Right kidney (tissue), 9 donors: ENCODE measurements at places on chromosomes 6 and 20.

- no peak for DNase-seq
Observed at GRCh38 chr20:38566036-38566598, 14.9 kb upstream of the ADIG start.

DNA sequence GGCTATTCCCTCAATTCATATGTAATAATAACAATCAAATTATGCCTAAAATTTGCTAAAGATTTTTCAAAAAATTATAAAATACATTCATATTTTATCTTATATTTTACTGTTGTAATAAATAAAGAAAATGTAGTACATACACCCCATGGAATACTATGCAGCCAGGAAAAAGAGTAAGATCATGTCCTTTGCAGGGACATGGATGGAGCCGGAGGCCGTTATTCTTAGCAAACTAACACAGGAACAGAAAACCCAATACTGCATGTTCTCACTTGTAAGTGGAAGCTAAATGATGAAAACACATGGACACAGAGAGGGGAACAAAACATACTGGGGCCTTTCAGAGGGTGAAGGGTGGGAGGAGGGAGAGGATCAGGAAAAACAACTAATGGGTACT lies 584.2 kb upstream of the MMS22L start:
- no peak for DNase-seq

- no peak for DNase-seq
Observed at GRCh38 chr6:137233911-137234863, 15.0 kb upstream of the IFNGR1 start.

- DNase-seq, result no peak
Observed at GRCh38 chr6:105301756-105302616, 100.9 kb downstream of the PREP start.

DNA sequence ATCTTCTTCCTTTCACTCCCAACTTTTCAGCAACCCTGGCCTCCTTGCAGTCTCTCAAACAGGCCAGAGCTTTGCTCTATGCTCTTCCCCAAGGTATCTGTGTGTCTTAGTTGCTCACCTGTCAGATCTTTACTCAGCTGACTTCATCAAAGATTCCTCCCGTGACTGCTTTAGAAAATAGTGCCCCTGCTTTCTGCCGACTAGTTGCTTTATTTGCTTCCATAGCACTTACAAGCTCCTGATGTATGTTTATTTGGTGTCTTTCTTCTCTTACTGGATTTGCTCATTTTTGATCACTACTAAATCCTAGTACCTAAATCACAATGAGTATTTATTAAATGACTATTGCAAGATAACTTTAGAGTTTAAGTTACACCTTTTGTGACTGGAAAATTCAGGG lies 5.9 kb downstream of the NDUFAF5 start:
- DNase-seq, result no peak

- no peak for DNase-seq
Observed at GRCh38 chr20:33684533-33685327, 1.5 kb downstream of the E2F1 start.

GRCh38 chr20:46883892-46884291 lies 10.8 kb upstream of the EYA2 start:
- DNase-seq, result no peak

DNA sequence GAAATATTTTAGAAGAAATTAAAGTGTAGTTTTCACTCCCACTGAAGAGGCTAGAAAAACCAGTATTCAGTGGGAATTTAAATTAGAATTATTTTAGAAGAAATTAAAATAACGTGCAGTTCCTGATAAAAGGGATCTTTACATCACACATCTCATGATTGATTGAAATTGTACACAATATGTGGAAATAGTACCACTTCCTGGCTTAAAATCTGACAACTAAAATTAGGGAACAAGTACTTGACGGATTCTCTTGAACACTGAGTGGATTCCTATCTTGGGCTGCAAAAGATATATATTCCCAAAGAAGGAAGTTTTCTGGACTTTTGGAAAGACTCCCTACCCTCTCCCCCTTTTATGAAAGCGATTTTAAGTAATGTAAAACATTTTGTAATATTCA lies 14.6 kb upstream of the MTCL3 start:
- no peak for DNase-seq

GRCh38 chr6:69792292-69792691 lies 4.5 kb downstream of the LMBRD1 start:
- no peak for DNase-seq

DNA sequence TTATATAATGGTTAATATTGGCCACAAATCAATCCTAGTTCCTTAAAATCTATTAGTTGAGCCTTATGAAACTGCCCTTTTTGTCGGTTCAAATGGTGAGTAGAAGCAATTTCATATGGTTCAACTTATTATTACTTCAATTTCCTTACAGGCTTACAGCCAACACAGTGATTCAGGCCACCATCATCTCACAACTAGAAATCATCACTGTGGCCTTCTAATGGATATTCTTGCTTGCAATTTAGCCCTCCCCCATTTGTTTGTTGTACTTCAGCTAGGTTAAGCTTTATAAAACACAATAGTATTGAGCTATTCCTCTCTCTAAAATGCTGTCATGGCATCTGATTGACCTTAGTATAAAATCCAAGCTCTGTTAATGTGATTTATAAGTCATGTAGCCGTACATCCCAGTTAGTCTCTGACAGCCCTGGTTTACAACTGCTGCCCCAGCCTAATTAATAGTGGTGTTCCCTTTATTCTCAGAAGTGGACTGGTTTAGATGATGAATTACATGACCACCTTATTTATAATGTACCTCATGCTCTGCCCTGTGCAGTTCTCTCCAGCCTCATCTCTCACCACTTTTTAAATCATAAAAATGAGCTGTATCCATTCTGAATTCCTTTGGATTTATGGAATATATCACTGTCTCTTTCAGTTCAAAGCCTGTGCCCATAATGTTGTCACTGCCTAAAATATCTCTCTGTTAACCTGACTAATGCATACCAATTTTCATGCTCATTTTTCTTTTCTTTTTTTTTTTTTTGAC lies 36.7 kb downstream of the LAMA2 start:
- DNase-seq, result no peak

DNA sequence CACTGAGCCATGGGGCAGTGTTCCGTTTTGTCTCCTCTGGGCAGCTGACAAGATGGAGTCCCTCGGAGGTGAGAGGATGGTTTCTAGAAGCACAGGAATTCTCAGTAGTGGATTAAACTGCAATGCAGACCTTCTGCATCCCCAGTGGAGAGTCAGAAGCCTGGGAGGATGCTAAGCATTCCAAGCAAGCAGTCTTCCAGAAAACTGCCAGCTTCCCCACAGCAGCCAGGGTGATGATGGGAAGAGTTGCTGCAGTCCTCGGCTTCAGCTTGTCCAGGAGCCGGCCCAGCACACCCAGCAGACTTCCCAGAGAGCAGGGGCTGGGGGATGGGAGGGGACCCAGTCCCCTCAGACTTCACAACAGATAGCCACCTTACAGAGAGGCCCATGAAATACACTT lies 163.6 kb downstream of the LY86 start:
- peak; percentile 61 for DNase-seq

DNA sequence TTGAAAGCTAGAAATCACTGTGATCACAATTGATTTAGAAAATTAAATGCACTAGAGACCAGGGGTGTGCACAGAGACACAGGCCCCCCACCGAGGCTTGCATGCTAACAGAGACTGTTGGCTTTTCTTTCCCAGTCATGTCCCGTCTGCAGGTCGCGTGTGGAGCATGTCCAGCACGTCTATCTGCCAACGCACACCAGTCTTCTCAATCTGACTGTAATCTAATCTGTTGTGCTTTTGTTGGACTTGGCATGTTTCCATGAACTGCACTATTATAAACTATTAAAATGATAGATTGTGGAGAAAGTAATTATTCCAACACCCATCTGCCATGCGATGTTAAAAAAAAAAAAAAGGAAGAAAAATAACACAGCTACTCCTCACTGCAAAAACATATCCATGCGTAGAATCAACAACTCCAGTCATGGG lies 17.7 kb downstream of the MYLIP start:
- peak; percentile 18 for DNase-seq

GRCh38 chr6:27128311-27129094 lies 119.0 kb upstream of the PRSS16 start:
- no peak for DNase-seq

GRCh38 chr6:151054306-151054705 lies 185.5 kb upstream of the AKAP12 start:
- no peak for DNase-seq

GRCh38 chr20:4041748-4042411 lies 26.5 kb upstream of the RNF24 start:
- DNase-seq, result no peak

DNA sequence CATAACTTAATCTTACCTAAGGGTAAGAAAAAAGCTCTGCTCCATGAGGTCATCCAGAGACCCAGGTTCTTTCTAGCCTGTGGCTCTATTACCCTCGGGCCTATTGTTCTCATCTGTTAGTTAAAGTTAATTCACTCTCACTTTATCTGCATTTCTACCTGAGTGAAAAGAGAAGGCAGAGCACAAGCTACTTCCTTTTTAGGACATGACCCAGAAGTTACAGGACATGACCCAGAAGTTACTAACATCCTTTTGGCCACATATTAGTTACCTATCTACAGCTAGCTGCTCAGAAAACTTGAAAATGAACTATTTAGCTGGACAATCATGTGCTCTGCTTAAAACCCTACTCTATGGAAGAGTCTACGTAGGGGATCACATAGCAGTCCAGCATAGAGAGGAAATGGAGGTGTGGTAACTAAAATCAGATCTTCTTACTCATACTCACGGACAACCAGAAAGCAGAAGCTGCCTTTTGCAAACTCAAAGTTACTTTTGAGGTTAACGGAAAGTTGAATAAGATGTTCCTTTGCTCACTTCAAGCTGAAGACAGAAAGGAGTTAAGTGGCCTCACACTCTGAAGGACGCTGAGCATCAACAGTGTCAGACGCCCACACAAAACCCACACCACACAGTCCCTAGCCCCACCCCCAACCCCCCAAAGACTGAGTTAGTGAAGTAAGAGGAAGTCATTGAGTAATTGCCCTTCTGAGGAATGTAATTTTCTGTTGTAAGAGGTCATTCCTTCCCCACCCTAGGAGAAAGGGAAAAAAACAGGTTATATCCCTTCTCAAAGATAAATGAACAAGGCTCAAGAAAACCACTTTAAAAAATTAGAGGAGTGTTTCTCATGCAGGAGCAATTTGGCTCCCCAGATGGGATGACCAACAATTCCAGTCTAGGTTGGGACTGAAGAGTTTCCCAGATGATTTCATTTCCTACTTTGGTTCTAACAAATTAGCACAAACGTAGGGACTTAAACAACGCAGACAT lies 45.9 kb upstream of the TAB2 start:
- no peak for DNase-seq

GRCh38 chr20:50689864-50690649 lies 1.3 kb downstream of the RIPOR3 start:
- no peak for DNase-seq

- DNase-seq, result peak; percentile 39
Observed at GRCh38 chr20:34037767-34038166, 44.1 kb downstream of the RALY start.

GRCh38 chr20:38842026-38842425 lies 36.5 kb downstream of the PPP1R16B start:
- no peak for DNase-seq

GRCh38 chr6:17855381-17855780 lies 132.1 kb downstream of the KIF13A start:
- no peak for DNase-seq

- DNase-seq, result no peak
Observed at GRCh38 chr6:127576874-127577273, at the start of gene C6orf58. Gene C6orf58, plus strand, starts transcription at chr6:127577174. Its CDS starts 12 bp downstream, at chr6:127577186.

DNA sequence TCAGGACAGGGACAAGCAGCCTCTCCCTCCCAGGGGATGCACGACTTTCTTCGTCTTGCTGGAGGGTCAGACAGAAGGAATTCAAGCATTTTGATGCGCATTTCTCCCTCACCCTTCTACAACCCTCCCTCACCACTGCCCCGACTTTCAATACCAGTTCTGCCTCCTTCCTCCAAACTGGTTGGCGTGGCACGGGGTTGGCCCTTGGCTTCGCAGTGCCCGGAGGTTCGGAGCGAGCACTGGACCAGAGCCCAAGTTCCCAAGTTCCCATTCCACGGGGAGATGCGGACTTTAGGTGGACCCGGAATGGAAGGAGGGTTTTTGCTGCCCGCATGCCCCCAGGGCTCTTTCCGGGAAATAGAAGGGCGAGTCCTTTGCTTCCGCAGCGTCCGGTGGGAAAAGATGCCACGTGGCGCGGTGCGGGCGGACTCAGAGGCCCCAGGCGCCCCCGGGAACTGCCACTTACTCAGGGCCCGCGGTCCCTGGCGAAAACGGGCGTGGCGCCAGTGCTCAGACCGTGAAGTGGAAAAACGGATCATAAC lies 8.0 kb upstream of the LAMP5 start:
- no peak for DNase-seq

GRCh38 chr6:16723826-16724225 lies 37.4 kb downstream of the ATXN1 start:
- DNase-seq, result no peak

DNA sequence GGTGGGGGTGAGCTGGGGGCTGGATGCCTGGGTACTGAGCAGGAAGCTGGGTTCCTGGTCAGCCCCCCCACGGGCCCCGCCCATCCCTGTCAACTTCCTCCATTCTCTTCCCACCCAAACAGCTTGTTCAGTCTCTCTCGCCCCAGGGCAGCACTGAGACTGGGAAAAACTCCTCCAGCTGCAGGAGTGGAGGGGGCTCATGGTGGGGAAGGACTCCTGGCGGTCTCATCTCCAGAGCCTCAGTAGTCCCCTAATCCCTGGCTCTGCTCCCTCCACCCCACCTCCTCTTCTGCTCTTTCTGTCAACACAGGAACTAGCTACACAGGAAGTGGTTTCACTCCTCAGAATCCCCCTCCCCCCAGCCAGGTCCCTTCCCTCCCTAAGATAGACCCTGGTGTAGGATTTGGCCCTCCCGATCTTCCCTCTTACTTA lies at the start of gene GPSM3:
Gene GPSM3, minus strand, starts transcription at position 36 of the 432 bp plus-strand sequence. CDS start 130 bp downstream, outside the sequence.
- DNase-seq, result no peak
